NCI-H524 treated with DMSO at 0.1 percent for 48 hours (cell line): ENCODE measurements at places on chromosomes 2 and 18.

DNA sequence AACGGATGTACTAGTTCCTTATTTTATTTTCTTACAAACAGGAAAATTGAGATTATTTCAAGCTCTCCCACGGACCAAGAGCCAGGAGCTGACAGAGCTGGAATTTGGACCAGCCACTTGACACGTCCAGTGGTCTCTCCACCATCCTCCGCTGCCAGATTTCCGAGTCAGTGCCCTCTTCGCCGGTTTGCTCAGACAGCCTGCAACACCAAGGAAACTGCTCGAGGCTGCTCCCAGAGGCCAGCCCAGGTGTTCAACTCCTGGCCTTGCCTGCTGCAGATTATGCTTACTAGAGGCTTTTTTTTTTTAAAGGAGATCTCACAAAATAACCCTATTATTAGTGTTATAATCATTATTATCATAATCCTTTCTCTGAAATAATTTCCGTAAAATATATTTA is 779.8 kb downstream of the RNF144A start:
- no peak for DNase-seq

DNA sequence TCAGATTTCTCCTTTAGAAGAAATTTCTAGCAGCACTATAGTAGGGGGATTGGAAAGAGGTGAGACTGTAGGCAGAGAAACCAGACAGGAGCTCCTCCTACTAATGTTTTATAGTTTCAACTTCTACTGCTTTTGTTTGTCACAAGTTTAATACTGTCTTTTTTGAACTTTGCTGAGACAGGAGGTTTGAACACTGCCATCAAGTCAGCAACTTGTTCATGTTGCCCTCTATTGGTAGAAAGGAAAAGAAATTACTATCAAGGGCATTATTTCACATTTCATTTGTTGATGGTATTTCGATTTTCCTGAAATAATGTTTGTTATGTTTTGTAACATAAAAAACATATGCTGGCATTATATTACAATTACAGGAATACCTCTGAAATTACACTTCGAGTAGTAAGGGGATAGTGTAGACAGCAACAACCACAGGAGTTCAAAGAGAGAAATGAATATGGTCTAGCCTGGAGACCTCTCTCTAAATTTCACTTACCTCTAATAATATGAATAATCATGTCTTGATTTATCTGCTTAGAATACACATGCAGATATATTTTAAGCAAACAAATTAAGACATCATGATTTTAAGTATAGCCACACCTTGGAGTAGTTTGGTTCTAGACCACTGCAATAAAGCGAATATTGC is 12.4 kb upstream of the CCDC88A start:
- DNase-seq: no peak

DNA sequence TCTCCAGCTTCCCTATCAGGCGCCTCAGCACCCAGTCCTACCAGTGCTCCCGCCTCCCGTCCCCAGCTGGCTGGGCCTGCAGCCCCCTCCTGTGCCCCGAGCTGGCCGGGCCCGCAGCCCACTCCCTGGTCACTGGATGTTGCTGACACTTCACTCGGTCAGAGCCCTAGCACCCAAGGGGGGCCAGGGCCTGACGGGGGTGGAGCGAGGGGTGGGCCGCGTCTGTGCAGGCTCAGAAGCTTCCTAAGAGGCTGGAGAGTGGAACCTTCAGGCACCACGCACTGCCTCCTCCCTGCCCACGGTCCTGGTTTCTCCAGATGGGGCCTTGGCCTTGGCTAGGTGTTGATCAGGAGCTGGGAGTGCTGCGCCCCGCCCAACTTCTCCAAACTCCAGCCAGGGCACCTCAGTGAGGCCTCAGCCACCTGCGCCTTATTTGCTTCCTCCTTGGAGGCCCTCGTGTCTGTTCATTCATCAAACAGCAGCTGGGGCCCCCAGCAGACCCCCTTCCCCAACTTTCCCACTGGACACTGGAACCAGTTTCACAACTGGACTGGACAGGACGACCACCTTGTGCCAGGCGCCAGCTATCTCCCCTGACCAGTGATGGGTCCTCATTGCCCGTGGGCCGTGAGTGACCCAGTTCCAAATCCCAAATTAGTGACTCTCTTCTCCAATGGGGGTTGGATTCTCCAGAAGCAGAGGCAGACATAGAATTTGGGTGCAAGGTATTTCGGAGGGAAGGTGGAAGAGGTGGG is 16.7 kb downstream of the CAPN10 start:
- DNase-seq: no peak

GRCh38 chr2:85418132-85419008 is at the start of gene SH2D6:
Gene SH2D6, plus strand, starts transcription at chr2:85418714. Its CDS starts 10,752 bp downstream, at chr2:85429466.
- DNase-seq: no peak

GRCh38 chr2:27912512-27912911 is 22.0 kb downstream of the BABAM2 start:
- DNase-seq: no peak

DNA sequence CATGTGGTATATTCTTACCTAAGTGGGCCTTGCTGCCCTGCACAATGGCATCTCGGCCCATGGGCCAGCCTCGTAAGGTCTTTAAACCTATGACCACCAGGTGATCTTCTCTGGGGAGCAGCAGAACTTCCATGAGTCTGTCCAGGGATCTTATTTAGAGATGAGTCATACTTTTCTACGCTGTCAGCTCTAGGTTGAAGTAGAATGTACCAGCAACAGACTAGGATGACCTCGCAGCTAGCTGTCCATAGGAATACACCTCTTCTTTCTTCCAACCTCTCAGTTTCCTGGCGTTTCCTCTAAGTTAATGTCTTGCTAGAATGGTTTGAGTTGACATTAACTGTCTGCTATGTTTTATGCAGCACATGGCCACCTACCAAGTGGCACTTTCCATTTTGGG is 15.6 kb upstream of the CXCR4 start:
- no peak for DNase-seq

- DNase-seq: no peak
These were observed 27.0 kb upstream of the ST3GAL5 start for GRCh38 chr2:85915606-85916303.

DNA sequence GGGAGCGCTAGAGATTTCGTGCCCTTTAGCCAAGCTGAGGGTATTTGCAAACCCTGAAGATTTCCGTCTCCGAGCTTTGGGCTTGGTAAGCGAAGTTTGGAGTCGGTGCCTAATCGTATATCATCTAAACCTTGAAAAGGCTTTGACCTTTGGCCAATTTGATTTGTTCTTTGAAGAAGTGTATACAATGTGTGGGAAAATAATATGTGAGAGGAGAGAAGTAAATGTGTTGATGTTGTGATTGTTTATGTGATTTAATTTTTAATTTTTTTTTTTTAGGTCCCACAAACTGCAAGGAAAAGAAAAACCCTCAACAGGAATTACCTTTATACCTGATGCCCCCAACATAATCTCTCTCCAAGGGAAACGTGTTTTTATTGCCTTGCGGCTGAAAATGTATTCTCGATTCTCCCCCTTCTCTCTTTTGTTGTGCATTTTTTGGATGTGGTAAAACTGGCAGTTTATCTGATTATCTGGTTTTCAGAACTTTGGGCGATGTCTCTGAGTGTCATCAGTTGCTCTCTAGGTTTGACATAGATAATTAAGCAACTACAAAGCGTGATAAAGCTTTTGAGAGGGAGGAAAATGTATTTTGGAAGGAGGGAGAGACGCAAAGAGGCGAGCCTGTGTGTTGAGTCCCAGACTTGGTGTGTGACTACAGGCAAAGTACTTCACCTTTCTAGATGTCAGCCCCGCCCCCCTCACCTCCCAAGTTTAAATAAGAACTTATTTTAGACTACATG is 912 bp upstream of the FBXO11 start:
- DNase-seq: no peak

GRCh38 chr2:98658816-98659490 is 50.6 kb downstream of the UNC50 start:
- DNase-seq: no peak

DNA sequence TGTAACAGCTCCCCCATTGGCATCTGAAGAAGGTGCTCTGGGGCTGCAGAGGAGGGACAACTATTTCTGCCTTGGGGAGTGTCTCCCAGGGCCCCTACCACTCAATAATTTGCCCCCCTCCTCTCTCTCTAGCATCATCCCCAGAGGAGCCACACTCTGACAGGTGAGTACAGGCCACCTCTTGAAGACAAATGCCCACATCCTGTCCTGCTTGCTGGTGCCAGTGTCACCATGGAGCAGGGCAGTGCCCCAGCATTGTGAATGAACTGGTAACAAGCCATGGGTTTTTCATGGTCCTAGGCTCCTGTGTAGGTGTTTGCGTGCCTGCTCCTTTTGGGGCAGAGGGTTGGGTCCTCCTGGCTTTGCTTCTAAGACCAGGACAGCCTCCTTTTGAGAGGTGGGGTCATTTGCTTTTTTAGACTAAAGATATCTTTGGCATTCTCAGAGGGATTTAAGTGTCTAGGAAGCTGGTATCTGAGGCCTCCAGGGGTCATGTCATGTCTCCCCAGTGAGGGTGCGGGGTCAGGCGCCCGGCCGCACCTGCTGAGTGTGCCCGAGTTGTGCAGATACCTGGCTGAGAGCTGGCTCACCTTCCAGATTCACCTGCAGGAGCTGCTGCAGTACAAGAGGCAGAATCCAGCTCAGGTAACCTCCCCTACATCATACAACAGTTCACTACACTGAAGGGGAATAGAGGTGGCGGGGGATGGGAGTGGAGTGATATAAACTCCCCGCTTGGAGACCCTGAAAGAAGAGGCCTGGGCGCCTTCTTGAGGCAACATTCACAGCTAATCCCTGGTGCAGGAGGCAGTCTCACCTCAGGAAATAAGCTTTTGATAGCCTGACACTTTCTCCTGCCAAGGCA is 1.8 kb downstream of the RETREG2 start:
- DNase-seq: no peak

DNA sequence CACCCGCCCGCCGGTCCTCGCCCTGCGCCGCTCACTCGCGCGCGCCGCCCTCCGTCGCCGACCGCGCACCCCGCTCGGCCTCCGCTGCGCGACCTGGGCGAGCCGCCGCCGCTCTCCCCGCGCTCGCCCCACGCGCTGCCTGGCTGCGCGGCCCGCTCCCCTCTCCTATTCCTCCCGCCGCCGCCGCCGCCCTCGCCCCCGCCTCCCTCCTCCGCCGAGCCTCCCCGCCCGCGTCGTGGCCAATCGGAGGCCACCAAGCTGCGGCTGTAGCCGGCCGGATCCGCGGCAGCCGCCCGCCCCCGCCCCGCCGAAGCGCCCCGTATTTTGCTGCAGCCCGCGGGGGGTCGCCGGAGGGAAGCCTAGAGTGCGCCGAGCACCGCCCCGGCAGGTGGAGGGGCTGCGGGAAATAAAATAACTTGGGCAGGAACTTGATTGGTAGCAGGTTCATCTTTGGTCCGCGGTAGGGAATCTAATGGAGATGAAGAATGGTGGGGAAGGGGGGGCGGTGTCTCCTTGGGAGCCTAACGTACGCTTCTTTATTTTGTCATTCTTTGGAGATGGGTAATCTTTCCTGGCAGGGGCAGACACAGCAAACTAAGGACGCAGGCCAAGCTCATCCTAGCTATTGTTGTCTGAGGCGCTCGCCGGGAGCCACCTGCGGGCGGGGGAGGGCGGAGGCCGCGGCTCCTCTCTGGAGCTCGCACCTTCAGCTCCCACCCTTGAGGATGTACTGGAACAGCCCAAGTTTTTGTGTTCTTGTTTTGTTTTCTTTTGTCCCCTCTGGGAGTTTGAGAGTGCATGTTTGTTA is 1.1 kb upstream of the CDH2 start:
- DNase-seq: peak; percentile 59

GRCh38 chr2:196984903-196985302 is 58.4 kb upstream of the PGAP1 start:
- no peak for DNase-seq

GRCh38 chr2:71612581-71613402 is 159.4 kb downstream of the DYSF start:
- no peak for DNase-seq

GRCh38 chr2:107392241-107392704 is 434.4 kb upstream of the RGPD4 start:
- DNase-seq: no peak

DNA sequence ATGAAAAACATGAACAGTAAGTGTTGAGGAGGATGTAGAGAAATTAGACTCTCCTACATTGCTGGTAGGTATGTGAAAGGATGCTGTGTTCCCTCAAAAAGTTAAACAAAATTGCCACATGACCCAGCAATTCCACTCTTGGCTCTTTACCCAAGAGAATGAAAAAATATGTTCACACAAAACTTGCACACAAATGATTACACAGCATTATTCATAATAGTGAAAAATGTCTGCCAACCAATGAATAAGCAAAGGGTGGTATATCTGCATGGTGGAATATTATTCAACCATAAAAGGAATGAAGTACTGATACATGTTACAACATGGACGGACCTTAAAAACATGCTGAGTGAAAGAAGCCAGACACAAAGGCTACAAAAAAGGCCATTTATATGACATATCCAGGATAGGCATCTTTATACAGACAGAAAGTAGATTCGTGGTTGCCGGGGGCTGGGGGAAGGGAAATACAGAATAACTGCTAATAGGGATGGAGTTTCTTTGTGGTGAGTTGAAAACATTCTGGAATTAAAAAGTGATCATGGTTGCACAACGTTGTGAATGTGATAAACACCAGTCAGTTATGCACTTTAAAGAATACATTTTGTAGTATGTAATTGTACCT is 85.4 kb upstream of the MYO3B start:
- DNase-seq: no peak

- no peak for DNase-seq
These were observed 296.0 kb downstream of the TMX3 start for GRCh38 chr18:68418881-68419280.

DNA sequence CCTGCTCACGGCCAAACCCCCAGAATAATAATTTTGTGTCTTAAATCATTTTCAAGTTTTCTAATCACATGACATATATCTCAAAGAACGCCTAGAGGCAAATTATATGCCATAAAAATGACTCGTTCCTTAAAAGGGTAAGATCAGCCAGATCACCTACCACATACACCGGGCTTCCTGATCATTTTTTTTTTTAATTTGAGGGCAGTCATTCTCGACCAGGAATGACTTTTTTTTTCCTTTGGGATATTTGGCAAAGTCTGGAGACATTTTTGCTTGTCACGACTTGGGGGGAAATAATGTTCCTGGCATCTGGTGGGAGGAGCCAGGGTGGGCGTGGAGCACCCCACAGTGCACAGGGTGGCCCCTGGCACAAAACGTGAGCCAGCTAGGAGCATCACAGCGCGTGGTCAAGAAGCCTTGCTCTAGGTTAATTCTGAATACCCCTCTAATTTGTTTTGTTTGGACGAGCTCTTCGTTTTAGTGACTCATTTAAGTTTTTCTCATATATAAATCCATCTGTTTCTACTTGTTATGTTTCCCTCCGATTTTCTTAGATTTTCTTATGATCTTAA is 94.9 kb downstream of the TWIST2 start:
- no peak for DNase-seq

DNA sequence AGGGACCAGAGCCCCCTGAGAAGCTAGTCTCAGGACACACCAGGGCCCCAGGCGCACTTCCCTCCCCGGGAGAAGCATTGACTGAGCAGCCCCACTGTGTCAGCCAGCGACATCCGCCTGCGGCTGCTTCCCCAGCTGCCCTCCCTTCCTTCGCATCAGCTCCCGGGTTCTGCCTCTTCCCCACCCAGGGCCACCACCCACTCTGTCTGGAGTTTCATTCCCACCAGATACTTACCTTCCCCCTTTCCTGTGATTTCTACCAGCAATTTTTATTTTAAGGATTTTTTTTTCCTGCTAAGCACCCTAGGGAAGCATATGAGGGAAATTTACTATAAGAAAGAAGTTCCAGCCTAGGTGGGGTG is 99.2 kb downstream of the SMAD7 start:
- DNase-seq: no peak

GRCh38 chr2:6757215-6757614 is 108.5 kb downstream of the CMPK2 start:
- no peak for DNase-seq
